Activated T-cell treated with anti-CD3 and anti-CD28 coated beads, Interleukin-2, amount 50 U/mL, for 4 hours (primary cell): ENCODE measurements at places on chromosomes 5 and 9.

- DNase-seq: no peak
Observed at GRCh38 chr5:7376871-7377270, 19.1 kb upstream of the ADCY2 start.

DNA sequence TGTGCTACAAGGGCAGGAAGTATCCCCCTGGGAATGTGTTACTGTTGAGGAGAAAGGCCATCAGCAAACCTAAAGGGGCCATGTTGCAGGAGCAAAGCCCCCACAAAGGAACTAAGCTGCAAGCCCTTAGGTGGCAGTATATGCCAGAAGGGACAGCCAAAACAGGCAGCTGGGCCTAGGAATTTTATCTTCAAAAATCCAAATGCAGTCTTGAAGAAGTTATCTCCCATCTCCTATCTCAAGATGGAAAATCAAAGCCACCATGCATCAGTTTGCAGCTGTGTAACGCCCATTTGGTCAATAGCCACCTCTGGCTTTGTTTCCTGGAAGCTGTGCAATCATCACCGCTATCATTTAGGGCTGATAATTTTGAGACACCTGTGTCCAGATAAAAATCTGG is 400.3 kb downstream of the ARHGEF28 start:
- no peak for DNase-seq

GRCh38 chr9:92954049-92954861 is 6.9 kb downstream of the FGD3 start:
- DNase-seq: peak; percentile 69

DNA sequence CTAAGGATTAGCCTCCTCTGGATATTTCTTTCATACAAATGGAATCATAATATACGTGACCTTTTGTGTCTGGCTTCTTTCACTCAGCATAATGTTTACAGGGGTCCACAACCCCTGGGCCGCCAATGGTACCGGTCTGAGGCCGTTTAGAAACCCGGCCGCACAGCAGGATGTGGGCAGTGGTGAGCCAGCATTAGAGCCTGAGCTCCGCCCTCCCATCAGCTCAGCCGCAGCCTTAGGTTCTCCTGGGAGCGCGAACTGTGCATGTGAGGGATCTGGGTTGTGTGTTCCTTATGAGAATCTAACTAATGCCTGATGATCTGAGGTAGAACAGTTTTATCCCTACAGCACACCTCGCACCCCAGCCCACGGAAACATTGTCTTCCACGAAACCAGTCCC is 229.7 kb downstream of the ICE1 start:
- DNase-seq: no peak

DNA sequence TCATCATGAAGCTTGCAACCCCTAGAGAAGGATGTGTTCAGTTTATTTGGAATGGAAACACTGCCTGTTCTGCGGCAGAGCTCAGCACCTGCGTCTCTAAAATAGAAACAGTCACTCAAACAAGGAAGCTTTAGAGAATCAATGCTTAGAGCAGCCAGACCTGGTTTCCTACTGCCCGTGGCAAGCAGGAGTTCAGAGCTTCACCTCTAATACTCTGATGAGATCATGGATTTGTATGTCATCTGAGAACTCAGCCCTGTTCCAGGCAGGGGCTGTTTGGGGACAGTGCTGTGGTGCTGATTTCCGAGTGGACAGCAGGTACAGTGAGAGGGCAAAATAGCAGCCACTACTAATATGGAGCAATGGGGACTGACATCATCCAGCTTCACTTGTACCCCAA is 236.0 kb upstream of the IRX1 start:
- DNase-seq: no peak

DNA sequence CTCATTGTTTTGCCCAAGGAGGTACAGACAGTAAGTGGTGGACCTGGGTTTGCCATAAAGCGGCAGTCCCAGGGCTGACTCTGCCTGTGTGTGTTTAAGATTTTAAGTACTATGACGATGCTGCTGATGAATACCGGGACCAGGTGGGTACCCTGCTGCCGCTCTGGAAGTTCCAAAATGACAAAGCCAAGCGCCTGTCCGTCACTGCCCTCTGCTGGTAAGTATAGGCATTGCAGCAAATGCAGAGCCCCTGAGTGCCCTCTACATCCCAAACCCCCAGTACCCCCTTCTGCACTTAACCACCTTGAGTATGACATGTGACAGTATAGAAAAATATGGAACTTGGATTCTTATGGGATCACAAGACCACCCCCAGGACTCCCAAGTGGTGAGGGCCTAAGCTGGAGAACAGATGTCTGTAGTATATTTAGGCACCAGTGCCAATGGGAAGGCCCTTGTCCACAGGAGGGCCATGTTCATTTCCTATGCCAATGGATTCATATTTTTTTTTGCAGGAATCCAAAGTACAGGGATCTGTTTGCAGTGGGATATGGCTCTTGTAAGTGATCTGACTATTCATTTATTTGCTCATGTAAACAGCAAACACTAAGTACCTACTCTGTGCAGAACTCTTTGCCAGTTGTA is 22.0 kb downstream of the ENHO start:
- DNase-seq: peak; percentile 74

DNA sequence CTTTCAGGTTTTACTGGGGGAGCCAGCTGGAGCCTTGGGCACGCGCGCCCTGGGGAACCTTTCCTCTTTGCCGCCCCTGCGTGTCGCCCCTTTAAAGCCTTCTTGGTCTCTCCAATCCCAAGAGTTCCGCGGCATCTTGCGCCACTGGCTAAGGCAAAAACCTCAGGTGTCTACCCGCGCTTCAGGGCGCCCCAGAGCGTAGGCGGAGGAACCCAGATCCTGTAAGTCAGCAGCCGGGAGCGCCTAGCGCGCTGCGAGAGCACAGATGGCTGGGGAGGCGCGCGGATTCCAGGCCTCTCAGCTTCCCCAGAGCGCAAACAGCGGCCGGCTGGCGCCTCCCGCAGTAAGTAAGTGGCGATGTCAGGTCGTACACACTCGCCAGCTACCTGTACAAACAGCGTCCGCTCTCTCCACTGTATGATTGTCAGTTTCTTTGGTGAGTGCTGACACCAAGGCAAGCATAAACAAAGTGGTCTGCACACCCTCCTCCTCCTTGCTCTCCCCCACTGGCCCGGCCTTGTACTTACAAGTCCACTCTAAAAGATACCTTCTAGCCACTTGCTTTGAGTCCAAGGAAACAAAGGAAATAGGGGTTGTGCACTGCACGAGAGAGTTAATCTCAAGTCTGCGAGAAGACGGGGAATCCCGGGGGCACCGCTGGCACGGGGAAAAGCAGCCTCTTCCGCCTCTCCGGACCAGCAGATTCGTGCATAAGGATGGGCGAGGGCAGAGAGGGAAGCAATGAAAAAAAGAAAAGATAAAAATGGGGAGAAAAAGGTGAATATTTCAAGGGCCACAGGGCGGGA is 2.9 kb downstream of the HTR1A start:
- no peak for DNase-seq
